Gastroesophageal sphincter (tissue), 4 donors: ENCODE measurements at places on chromosomes 7 and 10. TPM values are rescaled to one million over a fixed set of nuclear protein-coding genes. Genes with fewer than 3 reads are reported as not detected.

DNA sequence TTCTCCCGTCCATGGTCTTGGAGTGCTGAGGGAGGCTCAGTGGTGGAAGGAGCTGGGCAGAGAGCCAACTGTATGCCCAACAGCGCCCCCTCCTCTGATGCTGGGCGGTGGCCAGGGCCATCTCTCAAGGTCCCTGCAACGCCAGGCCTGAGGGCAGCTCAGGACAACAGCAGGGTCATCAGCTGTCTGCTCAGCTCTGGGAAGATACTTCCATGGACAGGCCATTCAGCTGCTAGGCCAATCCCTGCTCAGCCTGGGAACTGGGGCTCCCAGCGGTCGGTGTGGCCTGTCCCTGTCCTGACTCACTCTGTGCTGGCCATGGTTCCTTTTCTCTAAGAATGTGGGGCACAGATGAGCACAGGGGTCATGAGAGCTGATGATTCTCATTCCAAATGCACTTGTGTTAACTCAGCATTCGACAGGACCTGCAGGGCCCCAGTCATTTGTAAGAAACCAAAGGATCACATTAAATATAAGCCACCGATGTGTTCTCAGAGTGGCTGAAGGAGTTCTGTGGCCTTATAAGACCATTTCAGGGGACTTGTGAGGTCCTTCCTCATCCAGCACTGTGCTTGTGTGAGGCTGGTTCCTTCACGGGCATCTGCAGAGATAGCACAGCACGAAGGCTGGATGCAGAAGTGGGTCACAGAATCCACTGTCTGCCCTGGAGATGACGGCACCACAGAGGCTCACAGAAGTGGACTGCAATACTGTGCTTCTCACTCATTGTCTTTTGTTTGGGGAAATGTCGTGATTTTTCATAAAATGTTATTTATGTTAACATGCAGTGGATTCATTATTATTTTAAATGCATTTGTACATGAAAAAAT, 73.0 kb downstream of the ADCY1 start:
- ATAC-seq = no peak

DNA sequence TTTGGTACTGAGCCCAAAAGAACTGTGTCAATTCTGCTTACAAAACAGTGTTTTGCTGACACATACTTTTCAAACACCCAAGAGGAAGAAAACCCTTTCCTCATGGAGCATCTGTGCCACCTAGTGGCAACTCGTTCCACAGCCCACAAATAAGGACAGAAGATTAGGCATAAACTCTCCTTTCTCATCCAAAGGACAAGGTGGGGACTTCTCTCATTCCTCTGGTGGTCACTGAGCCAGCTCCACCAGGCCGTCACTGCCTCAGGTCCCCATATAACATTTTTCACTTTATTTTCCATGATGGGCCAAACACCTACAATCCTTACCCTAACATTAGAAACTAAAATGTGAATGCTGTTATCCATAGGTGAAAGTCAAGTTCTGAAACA, 76.9 kb downstream of the RNF216 start:
- ATAC-seq = peak; percentile 84

DNA sequence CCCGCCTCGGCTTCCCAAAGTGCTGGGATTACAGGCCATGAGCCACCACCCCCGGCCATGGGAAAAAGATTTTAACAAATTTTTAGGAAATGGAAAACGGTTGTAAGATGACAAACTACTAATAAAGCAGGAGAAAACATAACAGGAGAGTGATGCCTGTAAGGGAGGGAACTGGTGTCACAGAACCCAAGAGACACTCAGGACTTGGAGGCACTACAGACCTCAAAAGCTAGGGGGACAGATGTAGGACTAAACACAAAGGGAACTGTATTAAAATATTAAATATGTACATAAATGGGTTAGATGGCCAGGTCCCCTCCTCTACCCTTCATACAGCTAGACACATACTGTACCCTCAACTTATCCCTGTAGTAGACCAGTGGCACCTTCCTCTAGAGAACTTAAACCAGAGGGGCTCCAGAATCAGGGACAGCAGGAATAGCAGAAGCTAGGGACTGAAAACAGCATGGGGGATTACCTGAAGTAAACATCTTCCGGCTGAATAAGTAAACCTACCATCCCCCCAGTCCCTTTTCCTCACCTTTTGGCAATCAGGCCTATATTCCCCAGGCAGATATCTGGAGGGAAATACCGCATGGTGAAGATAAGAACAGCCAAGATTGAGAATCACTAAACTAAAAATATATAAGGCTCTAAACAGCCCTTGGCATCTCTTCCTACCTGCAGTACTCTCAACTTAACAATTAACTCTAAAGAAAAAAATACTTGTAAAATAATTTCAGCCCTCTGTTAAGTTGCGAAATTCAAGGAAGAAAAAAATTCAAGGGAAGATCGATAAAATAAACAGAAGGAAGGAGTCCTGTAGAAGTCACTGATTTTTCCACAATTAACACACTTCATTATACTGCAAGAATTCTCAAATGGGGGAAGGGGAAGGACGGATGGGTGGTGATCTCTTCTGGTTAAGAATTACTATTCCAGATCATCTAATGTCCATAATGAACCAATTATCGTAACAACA, 15.5 kb downstream of the TM9SF3 start:
- ATAC-seq = no peak

DNA sequence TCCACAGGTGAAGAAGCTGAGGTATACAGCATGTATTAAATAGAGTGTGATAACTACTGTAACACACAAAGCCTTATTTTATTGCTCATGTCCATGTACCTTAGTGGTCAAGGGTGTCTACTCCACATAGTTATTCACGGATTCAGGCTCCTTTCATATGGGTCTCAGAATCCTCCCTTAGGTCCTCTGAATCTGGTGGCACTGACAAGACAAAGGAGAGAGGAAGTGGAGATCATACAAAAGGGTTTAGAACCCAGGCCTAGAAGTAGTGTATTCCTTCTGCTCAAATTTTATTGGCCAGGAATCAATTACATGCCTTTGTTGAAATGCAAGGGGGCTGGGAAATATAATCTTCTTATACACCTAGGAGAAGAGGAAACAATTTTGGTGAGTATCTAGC, 164.6 kb downstream of the PTEN start:
- no peak for ATAC-seq

GRCh38 chr7:44622342-44623151, 16.1 kb downstream of the OGDH start:
- no peak for ATAC-seq

DNA sequence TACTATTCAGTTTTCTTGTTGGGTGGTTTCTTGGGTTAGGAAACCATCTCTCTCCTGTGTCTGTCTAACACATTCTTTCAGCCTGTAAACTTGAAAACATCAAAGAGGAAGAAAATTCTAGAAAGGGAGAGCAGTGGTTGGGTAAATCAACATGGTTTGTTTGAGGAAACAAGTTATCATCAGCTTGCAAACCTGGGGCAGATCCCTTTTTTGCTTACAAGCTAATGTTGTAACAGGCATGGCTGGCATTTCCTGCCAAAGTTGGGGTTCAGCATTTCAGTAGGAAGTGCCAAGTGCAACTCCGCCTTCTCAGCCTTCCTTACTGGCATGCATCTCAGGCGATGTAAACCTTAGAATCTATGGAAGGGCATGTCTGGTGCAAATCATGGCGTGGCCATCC, 112.6 kb downstream of the EEPD1 start:
- no peak for ATAC-seq

GRCh38 chr7:43639858-43640491, 57.1 kb downstream of the STK17A start:
- ATAC-seq = peak; percentile 79

GRCh38 chr7:106180721-106181120, 68.6 kb upstream of the SYPL1 start:
- no peak for ATAC-seq

GRCh38 chr7:140922741-140923345, 1.9 kb downstream of the BRAF start:
- ATAC-seq = no peak

DNA sequence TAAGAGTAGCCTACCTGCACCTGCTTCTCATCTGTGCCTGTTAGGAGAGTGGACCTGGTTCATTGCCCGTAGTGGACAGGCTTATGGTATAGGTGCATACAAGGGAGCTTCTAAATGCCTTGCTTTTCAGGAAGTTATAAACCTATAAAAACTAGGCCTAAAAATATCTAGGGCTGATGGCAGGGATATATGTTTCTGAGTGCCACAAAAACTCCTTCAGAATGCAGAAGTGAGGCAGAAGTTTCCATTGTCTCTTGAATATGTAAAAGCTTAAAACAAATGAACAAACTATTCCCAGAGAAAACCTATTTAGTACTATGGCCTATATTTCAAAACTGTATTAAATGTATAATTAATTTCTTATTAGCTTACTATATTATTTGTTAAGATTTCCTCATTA, 91.8 kb downstream of the RNLS start:
- ATAC-seq = no peak

- ATAC-seq = no peak
These were observed 20.5 kb downstream of the NKX6-2 start for GRCh38 chr10:132765435-132765834.

- ATAC-seq = no peak
These were observed 134.6 kb downstream of the CHRM2 start for GRCh38 chr7:137003086-137003485.

- no peak for ATAC-seq
These were observed 255.3 kb downstream of the STK31 start for GRCh38 chr7:23965296-23965695.

DNA sequence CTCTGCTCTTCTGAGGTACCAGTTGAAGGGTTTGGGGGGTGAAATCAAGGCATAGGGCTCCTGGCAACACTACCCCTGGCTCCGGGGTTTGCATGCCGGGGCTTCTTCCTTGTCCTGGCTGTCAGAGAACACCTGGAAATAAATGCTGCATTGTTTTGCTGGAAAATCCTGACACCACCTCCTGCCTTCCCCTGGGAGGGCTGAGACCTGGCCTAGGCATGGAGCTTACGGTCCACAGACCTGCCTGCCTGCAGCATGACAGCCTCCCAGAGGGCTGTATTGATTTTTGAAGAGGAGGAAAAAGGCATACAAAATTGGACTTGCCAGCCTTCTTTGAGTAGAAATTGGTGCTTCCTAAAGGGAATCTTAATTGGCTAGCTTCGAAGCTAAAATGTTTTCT, 227.1 kb downstream of the MGMT start:
- ATAC-seq = no peak

DNA sequence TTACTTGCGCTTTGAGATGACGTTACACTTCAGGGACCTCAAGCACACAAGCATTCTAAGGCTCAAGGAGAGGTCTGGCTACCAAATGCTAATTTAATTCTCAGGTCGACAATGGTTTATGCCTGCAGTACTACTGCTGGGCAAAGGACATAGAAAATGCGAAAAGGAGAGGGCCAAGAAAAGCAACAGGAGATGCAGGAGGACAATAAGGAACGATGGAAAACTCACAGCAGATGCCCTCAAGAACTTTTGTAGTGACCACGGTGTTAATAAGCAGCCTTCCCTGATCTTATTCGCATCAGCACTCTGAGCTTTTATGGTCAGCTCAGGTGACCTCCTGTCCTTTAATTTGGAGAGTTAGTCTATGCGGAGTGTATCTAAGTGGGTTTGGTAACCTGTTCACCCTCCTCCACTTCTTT, 146.3 kb downstream of the GPR85 start:
- ATAC-seq = peak; percentile 48

The C10orf143 gene
- total RNA-seq = 4.4 TPM

The INA gene
- 1.2 TPM for total RNA-seq

The RPEL1 gene
- total RNA-seq = not detected

The KCND2 gene
- 0.40 TPM for total RNA-seq

The OAT gene
- total RNA-seq = 164 TPM

The MYL10 gene
- not detected for total RNA-seq
